ENCODE measurements at places on chromosomes 11 and 22.

DNA sequence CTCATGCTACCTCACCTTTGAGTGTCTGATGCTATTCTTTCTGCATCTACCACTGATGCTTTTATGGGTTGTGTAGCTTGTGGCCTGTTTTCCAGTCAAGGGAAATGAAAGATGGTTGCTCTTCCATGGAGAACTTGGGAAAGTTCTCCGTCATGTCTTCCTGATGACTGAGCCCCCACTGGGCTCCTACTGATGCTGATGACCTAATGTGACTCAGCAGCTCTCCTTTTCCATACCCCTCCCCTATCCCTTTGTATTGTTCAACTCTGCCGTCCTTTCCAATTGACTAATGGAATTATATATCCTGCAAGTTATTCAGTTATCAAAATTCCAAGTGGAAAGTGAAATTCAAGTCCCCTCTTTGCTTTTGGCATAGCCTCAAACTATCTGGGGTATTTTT is 44.7 kb downstream of the REXO2 start:
- DNase-seq, result no peak

DNA sequence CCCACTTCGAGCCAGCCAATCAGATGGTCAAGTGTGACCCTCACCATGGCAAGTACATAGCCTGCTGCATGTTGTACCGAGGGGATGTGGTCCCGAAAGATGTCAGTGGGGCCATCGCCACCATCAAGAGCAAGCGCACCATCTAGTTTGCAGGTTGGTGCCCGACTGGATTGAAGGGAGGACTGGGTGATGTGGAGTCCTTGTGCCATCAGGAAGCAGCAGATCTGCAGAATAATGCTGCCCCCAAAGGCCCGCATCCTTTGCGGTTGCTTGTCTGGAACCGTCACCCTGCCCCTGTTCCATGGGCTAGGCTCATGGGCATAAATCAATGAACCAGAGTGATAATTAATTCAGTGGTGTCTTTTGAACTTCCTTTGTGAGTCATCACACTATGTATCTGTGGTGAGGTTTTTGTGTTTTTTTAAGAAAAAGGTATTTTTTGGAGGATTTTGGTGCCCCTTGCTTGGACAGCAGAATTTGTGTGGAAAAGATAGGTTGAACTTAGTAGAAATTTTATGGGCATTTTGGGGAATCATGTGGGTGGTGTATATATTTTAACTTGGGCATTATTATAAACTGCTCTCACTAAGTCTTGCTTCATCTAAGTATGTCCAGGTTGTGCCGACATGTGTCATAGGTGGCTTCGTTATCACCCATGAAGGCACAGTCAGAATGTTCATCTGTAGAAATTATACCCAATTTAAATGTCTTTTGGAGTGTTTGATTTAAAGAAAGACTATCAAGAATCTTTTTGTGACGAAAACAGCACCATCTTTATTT is 22.3 kb downstream of the LRRC74B start:
- DNase-seq, result no peak

DNA sequence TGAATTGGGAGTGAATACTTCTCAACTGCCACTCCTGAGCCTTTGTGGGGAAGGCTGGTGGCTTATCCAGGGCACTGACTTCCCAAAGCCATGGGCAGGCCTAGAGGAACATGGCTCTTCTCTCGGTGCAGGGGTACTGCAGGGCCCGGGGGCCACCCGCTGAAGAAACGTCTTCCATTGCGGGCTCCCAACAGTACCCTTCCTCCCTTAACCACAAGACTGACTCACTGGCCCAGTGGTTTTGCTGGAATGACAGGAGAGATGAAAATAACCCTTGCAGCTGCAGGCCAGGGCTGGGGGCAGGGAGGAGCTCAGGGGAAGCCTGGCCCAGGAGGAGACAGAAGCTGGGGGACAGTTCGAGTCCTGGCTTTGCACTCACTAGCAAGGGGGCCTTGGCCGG is 13.5 kb downstream of the TXN2 start:
- no peak for DNase-seq

DNA sequence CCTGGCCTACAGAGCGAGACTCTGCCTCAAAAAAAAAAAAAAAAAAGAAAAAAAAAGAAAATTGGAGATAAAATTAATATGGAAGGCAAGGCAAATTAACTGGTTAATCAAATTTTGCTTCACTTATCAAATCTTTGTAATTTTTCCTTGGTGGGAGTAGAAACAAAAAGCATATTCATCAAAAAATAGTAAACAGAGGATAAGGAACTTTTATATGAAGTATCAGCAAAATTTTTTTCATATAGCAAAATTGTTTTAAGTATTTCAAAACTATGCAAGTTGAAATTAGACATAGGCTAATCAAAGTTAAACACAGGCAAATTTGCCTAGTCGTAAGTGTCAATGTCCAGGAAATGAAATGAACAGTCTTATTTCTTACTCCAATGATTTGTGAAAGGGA is 33.0 kb downstream of the PICALM start:
- DNase-seq, result no peak

GRCh38 chr11:93212094-93212493 is 14.3 kb upstream of the SLC36A4 start:
- DNase-seq, result no peak

DNA sequence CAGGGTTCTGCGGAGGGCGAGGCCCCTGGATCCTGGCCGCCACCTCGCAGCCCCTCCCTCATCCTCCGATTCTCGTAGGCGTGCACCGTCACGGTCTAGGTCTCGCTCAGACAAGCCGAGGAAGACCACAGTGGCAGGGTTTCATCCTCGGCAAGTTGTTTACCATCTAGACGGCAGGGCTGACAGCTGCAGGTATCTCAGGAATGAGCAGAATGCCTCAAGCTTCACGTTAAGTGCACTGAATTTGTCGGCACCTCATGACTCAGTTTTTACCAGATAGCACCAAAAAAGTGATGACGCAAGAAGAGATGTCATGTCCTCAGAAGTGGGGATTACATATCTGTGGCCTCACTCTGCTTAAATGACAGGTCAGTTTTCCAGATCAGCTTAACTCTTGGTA is 35.1 kb downstream of the WT1 start:
- DNase-seq, result no peak

GRCh38 chr11:17773674-17774073 is 39.1 kb downstream of the KCNC1 start:
- no peak for DNase-seq

GRCh38 chr11:108790501-108791299 is 125.8 kb downstream of the DDX10 start:
- DNase-seq, result no peak

- peak; percentile 59 for DNase-seq
These were observed 470 bp downstream of the C11orf98 start for GRCh38 chr11:62664405-62665074.

DNA sequence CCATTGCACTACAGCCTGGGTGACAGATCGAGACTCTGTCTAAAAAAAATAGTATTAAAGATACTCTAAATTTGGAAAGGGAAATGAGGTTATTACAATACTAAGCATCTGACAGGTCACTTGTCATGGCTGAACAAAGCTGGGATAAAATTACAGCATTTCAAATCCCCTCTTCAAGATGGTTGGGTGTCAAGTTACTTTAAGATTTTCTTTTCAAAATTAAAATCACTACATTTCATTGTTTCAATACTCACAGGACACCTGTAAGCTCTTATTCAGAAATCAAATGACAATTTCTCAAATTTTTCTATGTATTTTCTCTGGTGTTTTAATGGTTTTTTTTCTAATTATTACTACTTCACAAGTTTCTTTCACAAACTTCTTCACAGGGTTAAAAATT is 5.7 kb downstream of the TAF1D start:
- DNase-seq, result no peak

- DNase-seq, result no peak
These were observed 5.8 kb upstream of the RCOR2 start for GRCh38 chr11:63922673-63923192.

- no peak for DNase-seq
These were observed 136.8 kb downstream of the CD44 start for GRCh38 chr11:35275786-35276170.

DNA sequence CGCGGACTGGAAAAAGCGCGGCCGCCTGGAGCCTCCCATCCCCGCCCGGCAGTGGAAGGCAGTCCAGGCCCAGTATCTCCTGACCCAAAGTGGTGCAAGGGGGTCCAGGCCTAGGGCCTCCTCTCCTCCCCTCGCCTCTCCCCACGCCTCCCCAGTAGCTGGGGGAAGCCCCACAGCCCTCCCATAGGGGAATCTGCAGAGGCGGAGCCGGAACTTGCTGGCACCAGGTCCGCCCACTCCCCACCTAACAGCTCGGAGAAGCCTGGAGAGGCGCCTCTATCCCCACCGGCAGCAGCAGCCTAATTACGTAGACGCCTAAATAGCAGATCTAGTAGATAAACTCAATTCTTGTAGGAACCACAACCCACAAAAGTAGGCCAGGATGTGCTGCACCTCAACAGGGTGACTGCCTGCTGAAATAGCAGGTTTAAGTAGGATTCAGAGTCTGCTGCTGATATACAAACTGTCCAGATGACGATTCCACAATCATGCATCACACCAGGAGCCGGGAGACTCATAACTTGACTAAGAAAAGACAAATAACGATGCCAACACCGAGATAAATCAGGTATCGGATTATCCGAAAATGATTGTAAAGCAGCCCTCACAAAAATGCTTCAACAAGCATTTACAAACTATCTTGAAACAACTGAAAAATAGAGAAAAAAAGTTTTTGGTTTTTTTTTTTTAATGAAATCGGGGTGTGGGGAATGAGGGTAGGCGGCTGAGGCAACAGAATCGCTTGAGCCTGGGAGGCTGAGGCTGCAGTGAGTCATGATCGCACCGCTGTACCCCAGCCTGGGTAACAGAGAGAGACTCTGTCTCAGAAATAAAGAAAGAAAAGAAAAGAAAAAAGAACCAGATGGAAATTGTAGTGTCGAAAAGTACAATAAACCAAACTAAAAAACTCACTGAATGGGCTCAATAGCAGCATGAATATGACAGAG is 11.4 kb upstream of the BRD1 start:
- DNase-seq, result peak; percentile 91

DNA sequence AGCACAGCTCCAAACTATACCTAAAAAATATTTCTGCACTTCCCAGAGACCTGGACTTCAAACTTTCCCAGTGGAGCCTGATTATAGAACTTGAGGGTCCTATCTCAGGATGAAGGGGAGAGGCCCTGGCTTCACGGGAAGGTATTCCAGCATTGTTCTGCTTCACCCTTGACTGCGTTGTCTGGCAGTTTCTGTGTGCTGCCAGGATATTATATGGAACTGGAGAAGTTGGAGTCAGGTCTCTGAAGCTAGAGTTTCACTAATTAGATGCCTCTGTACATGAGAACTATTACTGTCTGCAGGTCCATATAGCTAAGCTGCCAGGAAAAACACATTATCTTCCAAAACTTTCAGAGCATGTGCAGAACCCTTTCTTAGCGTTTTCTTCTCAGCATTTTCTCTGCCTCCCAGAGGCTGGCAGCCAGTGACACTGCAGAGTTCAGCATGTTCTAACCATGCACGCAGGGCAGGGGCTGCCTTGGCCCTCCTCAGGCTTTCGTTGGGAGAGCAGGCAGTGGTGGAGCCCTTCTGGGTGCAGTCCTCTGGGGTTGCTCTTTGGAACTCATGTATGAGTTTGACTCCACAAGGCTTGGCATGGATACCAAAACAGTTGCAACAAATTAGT is 99.3 kb downstream of the CWC15 start:
- DNase-seq, result no peak

DNA sequence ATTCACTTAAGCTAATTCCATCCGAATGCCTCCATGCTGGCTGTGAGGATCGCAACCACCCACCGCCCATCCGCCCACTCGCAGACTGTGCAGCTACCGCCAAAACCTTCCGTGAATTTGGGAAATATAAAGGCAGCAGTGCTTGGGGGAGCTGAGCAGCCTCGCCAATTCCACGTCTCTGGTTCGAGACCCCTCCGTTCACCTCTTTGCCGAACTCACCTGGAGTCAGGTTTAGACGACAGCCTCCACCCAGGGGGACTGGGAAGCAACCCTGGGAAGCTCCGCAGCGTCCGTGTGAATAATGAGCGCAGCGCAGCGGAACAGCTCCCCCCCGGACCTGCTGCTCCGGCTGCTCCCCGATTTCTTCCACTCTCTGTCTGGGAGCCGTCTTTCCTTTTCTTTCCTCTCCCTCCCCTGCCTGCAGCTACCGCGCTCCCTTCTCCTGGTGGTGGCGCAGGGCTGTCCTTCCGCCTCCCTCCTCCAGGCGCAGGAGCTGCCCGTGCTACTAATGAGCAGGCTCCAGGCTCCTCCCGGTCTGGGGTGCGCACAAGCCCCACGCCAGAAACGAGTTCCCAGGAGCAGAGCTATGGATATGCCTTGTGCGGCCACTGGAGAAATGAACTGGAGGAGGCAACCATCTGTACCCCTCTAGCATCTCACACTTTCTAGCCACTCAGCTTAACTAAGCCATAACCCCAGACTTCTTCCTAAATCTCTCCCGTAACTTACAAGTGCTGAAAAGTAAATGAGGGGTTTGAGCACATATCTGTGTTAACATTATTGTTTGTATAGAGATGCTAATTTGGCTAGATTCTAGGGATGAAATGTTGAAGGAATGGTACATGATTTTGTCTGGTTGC is 107.3 kb downstream of the XKR3 start:
- no peak for DNase-seq

DNA sequence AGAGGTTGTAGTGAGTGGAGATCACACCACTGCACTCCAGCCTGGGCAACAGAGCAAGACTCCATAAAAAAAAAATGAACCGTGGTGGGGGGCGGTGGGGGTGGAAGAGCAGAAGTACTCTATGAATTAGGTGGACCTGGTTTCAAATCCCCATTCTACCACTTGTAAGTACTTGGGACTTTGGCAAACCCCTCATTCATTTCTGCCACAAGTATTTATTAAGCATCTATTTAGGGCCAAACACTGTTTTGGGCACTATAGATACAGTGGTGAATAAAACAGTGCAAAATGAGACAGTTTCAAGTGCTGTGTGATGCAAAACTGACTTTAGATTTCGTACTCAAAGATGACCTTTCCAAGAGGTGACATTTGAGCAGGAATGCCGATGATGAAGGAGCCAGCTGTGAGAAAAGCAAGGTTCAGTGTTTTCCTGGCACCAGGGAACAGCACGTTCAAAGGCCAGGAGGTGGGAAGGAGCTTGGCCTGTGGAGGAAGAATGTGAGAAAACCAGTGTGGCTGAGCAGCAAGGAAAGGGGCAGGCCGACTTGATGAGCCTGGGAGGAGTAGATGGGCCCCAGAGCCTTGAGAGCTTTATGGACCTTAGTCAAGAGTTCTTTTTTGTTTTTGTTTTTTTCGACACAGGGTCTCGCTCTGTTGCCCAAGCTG is 1.4 kb upstream of the TMEM134 start:
- no peak for DNase-seq

DNA sequence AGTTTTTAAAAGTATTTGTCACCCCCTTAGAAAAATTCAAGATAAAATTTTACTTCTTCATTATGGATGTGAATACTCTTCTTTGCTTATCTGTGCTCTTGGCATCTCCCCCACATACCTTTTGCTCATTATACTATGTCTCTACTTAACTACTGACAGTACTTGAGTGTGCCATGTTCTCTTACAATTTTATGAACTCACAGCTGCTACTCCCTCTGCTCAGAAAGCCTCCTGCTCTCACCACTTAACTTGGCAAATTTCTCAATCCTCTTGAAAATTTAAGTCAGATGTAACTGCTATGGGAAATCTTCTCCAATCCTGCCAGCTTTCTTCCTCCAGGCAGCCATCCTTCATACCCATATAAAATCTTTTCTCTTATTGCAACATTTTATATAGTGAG is 163.4 kb downstream of the CNTN5 start:
- DNase-seq, result no peak
